Left renal cortex interstitium (tissue), 4 donors: ENCODE measurements at places on chromosomes 12 and 14. TPM values are rescaled to one million over a fixed set of nuclear protein-coding genes. Genes with fewer than 3 reads are reported as not detected.

DNA sequence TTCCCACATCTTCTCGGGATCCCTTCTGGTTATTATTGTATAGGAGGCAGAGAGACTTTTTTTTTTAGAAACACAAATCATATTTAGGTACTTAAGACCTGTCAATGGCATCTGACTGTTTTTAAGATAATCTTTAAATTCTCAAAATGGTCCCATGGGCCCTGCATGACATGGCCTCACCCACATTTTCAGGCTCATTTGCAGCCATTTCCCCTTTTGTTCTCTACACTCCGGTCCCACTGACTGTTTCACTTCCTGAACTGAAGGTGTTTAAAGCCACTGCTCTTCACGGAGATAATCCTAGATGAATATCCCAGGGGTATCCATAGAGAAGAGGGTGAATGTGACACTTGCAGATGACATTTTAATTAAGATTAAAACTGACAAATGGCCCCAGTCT, 12.3 kb upstream of the C12orf71 start:
- DNase-seq = no peak

KRT6C gene
- not detected for polyA plus RNA-seq

- DNase-seq = no peak
Observed at GRCh38 chr12:4809449-4810218, 89.4 kb downstream of the GALNT8 start.

DNA sequence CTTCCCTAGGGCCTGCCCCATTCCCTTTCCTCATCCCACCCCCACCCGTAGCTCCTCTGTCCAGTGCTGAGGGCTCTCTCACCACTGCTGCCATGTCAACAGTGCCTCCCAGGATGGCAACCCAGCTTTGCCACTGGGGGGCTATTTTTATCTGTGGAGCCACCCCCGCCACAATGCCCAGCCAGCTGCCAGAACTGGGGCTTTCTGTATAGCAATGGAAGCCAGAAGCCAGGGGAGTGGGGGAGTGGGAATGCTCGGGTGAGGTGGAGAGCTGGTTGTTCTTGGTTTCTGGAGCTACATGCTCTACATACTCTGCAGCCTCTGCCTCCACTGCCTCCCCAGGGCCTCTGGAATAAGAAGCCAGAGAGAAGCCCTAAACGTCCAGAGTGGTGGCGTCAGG, 8.9 kb downstream of the PDE1B start:
- no peak for DNase-seq

DNA sequence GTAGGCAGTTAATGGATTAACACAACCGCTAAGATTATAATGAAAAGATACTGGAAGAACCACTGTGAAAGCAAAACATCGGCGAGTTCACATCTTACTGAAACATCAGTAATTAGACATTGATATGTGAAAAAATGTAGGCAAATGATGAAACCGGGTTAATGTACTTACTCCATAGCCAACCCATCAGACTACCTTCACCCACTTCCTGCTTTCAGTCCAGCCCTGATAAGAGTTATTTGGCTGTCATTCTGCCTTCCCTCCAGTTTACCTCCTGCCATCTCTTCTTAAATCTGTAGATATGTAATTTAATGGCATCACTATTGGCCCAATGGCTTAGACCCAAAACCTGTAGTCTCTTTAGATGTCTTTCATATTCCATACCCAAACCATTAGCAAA, 46.0 kb upstream of the LGR5 start:
- DNase-seq = no peak

IKZF4 gene
- 23.6 TPM for polyA plus RNA-seq

CCDC196 gene
- 0.36 TPM for polyA plus RNA-seq

GRCh38 chr14:29773990-29774389, 153.7 kb downstream of the PRKD1 start:
- DNase-seq = no peak

- DNase-seq = no peak
Observed at GRCh38 chr14:90168425-90169105, 87.8 kb upstream of the PSMC1 start.

DNA sequence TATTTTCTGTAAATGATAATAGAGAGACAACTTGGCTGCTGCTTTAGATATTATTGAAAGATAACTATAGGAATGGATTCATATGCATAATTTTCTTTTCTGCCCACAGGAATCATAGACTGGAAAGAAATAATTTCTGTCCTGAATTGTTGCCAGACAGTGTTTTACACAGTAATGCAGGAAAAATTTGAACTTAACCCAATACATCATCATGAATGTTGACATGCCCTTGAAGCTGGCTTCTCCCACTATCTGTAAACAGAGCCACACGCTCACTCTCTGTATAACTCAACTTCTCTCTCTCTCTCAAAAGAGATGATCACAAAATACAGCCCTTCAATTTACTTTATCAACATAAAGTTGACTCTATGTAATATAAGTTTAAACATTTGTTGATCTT, 56.6 kb downstream of the PAX9 start:
- DNase-seq = no peak

DNA sequence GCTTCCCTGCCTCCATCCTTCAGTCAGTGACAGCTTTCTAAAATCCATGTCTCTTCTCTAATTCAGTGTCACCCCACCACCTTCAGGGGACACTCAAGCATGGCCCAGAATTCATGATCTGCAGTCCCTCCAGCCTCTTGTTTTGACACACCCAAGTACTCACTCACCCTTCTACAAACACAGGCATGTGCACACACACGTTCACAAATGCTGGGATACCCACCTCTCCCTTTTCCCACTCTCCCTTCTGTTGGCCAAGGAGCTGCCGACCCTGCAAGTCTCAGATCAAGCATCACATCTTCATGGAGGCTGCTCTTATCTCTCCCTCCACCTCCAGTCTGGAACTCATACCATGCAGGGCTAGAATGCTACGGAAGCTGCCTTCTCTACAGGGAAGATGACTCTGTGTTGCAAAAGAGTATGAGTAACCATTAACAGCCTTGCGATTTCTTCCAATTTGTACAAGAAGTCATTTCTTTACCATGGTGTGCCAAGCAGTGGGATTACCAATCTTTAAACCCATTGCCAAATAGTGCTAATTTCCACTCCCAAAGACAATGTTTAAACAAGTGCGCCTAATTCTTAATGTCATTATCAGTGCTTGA, 196.1 kb downstream of the BCL11B start:
- no peak for DNase-seq

ABCC9 gene
- 26.9 TPM for polyA plus RNA-seq

DNA sequence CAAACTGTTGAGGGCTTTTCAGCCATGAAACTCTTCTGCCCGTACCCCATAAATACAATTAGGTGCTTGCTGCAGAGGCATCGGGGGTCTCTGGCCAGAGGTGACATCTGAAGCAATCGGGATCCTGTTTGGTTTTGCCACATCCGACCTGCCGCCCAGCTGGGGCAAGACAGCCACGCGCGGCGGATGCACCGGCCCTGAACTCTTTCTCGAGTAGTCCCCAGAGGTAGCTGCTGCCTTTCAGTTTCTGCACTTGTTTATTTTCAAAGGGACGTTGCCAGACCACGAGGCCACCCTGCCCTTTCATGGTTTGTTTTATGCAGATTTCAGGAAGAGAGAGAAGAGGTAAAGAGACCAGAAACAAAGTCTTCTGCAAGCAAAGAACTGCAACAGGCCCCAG, 10.6 kb upstream of the MLXIP start:
- DNase-seq = no peak

- DNase-seq = no peak
Observed at GRCh38 chr12:1650260-1650977, 21.4 kb downstream of the WNT5B start.

GRCh38 chr12:92513231-92513730, 189.5 kb upstream of the PLEKHG7 start:
- no peak for DNase-seq

DNA sequence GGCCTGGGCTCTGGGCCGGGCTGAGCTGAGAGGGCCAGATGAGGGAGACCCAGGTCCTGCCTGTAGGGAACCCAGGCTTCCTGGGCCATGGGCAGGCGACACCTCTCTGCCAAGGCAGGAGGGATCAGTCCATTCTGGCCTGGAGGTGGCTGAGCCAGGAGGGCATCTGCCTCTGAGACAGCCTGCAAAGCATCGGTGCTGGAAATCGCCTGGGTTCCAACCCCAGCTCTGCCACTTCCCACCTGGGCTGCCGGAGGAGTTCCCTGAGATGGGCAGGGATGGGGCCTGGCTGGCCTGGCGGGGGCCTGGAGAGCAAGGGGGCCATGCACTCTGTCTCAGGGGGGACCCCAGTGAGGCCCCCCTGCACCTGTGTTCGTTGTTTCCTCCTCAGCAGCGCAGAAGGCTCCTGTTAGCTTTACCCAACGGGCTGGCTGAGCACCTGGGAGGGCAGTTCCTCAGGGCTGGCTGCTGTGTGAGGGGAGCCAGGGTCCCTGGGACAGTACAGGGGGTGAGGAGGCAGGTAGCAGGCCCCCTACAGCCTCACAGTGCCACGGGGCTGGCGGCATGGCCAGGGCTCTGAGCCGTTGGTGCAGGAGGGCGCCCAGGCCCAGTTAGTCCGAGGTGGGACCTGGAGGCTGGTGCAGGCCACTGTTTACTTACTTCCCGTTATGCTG, 50.5 kb downstream of the KIF26A start:
- DNase-seq = no peak

PPFIA2 gene
- 6.8 TPM for polyA plus RNA-seq

GRCh38 chr12:29428633-29429032, 47.7 kb upstream of the ERGIC2 start:
- no peak for DNase-seq

CMKLR1 gene
- polyA plus RNA-seq = 4.3 TPM
